Calu3 (cell line): ENCODE measurements at places on chromosomes 4 and X. TPM values are rescaled to one million over a fixed set of nuclear protein-coding genes. Genes with fewer than 3 reads are reported as not detected.

The DCHS2 gene
- total RNA-seq, result 0.07 TPM in 2 replicates

The ETDB gene
- total RNA-seq, result not detected in 2 replicates

GRCh38 chr4:74920704-74921103 is 12.2 kb upstream of the PARM1 start:
- H3K27me3 ChIP-seq, result peaks cover 1% of the 10 kb centered on the region
- H3K36me3 ChIP-seq, result no peaks in the 10 kb centered on the region
- no peak for DNase-seq
- no peaks in the 10 kb centered on the region for H3K4me1 ChIP-seq

GRCh38 chr4:6369924-6370645 is 100.4 kb downstream of the WFS1 start:
- DNase-seq, result no peak
- H3K4me1 ChIP-seq, result no peaks in the 10 kb centered on the region

DNA sequence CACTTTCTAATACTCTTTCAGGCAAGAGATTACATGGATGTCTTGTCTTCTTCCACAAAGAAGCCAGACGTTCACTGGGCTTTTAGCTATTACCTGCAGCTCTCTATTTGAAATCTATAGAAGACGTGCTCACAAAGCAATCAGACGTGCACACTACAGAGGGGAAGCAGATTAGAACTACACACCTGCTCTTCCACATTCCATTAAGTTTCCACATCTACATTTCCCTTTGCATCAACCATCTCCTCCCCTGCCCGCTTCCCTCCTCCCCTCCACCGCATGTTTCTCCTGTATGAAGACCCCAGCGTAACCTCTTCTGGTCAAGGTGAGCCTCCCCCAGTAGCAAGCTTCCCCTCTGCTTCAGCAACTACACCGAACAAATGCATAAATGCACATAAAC is 119.8 kb downstream of the DHX15 start:
- no peak for DNase-seq
- peaks cover 58% of the 10 kb centered on the region for H3K27me3 ChIP-seq
- H3K27ac ChIP-seq, result no peak overlapping the region
- no peak overlapping the region for H3K4me3 ChIP-seq

The EDNRA gene
- total RNA-seq, result 0.29 and 0.71 TPM in 2 replicates

The UCHL1 gene
- 17.2 and 19.3 TPM in 2 replicates for total RNA-seq

GRCh38 chr4:126957556-126957955 is 675.2 kb upstream of the INTU start:
- no peaks in the 10 kb centered on the region for H3K4me1 ChIP-seq
- no peaks in the 10 kb centered on the region for H3K27me3 ChIP-seq
- no peak overlapping the region for H3K4me3 ChIP-seq
- DNase-seq, result no peak
- H3K27ac ChIP-seq, result no peak overlapping the region

- H3K4me3 ChIP-seq, result no peak overlapping the region
- no peaks in the 10 kb centered on the region for H3K27me3 ChIP-seq
- H3K27ac ChIP-seq, result peak overlapping the region; percentile 77
- DNase-seq, result no peak
- H3K4me1 ChIP-seq, result peaks cover 31% of the 10 kb centered on the region
Measured at GRCh38 chr4:128162434-128162833, 101.3 kb downstream of the LARP1B start.

The MUC7 gene
- total RNA-seq, result not detected in 2 replicates

- no peak for DNase-seq
- H3K4me1 ChIP-seq, result peaks cover 8% of the 10 kb centered on the region
- H3K27me3 ChIP-seq, result no peaks in the 10 kb centered on the region
- H3K27ac ChIP-seq, result no peak overlapping the region
Measured at GRCh38 chr4:179195887-179196286, 1753.7 kb upstream of the AGA start.

The TRIM2 gene
- 35.5 and 49.6 TPM in 2 replicates for total RNA-seq

The PNMA6A gene
- 0.31 and 0.44 TPM in 2 replicates for total RNA-seq

- no peaks in the 10 kb centered on the region for H3K4me1 ChIP-seq
- H3K27me3 ChIP-seq, result no peaks in the 10 kb centered on the region
- DNase-seq, result no peak
Measured at GRCh38 chrX:20042221-20042620, 51.4 kb upstream of the BCLAF3 start.

The AFM gene
- not detected in 2 replicates for total RNA-seq

The DCAF8L2 gene
- total RNA-seq, result not detected in 2 replicates

- H3K27ac ChIP-seq, result no peak overlapping the region
- H3K4me1 ChIP-seq, result no peaks in the 10 kb centered on the region
- no peaks in the 10 kb centered on the region for H3K36me3 ChIP-seq
- H3K4me3 ChIP-seq, result no peak overlapping the region
- no peaks in the 10 kb centered on the region for H3K27me3 ChIP-seq
- no peak for DNase-seq
Measured at GRCh38 chr4:127479031-127479622, 153.6 kb upstream of the INTU start.

- H3K27me3 ChIP-seq, result no peaks in the 10 kb centered on the region
- no peaks in the 10 kb centered on the region for H3K4me1 ChIP-seq
- H3K27ac ChIP-seq, result no peak overlapping the region
- no peak for DNase-seq
- H3K36me3 ChIP-seq, result peaks cover 5% of the 10 kb centered on the region
Measured at GRCh38 chr4:88027611-88028608, 20.5 kb downstream of the PKD2 start.
